GM13977 (cell line): ENCODE measurements at places on chromosomes 1 and 21.

GRCh38 chr1:208652296-208653160, 408.3 kb upstream of the PLXNA2 start:
- peak; percentile 52 for DNase-seq

GRCh38 chr1:204076891-204077290, 4.0 kb downstream of the SOX13 start:
- DNase-seq = no peak

GRCh38 chr1:177471244-177471643, 300.5 kb downstream of the BRINP2 start:
- DNase-seq = no peak

DNA sequence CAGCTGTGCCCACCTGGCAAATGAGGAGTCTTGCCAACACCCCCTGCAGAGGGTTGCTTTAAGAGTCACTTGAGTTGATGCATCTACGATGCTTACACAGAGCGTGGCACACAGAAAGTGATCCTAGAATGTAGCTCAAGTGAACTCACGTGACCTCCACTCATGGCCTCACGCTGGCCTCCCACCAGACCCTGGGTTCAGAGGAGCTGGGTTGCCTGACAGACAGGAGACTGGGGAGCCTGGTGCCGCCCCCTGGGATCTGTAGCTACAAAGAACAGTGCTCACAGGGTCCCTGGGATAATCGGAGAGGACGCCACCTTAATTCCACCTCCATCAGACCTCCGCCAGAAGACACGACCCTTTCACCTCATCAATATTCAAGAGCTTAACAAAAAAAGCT, 81.4 kb upstream of the CASZ1 start:
- DNase-seq = no peak

DNA sequence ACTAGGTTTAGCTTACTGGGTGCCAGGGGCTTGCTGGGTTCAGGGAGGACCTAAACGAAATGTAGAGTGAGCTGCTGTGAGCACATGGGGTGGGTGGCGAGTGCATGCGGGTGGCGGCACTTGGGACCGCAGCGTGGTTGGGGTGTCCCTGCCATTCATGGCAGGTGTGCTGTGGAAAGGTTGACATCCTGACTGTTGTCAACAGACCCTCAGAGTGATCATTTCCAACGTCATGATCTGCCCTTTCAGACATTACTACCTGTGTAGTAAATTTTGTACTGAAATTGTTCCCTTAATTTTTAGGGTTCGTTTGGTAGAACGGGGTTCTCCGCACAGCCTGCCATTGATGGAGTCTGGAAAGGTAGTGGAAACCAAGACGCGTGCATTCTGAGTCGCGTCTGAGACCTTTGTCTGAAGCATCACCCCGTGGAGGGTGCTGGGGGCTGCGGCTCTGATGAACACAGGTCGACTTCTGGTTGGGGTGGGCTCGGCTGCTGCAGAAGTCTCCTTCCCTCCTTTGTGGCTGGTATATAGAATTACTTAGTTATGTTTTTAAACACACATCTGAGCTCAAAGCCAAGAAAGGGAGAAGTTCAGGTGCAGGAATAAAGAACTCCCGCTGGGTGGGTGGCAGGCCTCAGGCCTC, 43.3 kb downstream of the S100B start:
- no peak for DNase-seq

GRCh38 chr1:202165267-202165941, 5.0 kb upstream of the PTPN7 start:
- no peak for DNase-seq

GRCh38 chr1:6014130-6014999, 22.1 kb upstream of the NPHP4 start:
- no peak for DNase-seq

- DNase-seq = no peak
These were observed 520.2 kb downstream of the PTPRU start for GRCh38 chr1:29756498-29756897.

DNA sequence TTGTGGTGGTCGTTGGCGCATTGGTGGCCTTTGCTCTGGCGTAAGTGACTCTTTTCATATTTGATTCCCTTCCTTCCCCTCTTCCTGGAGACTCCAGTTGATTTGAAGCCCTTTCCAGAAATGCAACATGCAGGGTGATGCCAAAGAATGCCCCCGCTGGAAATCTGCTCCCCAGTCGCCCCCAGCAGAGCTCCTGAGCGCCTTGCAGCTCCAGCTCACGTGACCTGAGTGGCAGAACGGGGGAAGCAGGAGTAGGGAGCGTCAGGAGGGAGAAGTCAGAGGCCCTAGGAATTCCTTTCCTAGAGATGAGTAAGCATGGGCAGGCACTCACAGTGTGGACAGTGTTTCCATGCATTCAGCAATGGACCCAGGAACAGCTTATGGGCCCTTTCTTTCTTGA, 255.9 kb downstream of the CACNA1E start:
- DNase-seq = no peak

DNA sequence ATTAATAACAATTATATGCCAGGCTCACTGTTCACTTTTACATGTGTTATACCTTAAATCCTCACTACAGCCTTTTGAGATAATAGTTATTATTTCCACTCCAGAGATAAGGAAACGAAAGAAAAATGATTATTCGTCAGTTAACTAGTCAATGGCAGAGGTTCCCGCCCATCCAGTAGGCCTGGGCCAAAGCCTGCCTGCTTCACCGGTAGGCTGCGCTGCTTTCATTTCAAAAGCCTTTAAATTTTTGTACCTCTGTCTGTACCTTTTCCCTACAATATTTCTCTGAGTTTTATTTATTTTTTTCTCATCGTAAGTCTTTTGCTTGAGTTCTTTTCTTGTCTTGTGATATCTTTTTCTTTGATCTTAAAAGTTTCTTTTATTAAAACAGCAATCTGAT, 3.6 kb downstream of the GPR52 start:
- no peak for DNase-seq

GRCh38 chr1:60895252-60895651, 187.1 kb upstream of the NFIA start:
- DNase-seq = no peak

GRCh38 chr1:22107126-22107525, 35.8 kb downstream of the WNT4 start:
- no peak for DNase-seq

DNA sequence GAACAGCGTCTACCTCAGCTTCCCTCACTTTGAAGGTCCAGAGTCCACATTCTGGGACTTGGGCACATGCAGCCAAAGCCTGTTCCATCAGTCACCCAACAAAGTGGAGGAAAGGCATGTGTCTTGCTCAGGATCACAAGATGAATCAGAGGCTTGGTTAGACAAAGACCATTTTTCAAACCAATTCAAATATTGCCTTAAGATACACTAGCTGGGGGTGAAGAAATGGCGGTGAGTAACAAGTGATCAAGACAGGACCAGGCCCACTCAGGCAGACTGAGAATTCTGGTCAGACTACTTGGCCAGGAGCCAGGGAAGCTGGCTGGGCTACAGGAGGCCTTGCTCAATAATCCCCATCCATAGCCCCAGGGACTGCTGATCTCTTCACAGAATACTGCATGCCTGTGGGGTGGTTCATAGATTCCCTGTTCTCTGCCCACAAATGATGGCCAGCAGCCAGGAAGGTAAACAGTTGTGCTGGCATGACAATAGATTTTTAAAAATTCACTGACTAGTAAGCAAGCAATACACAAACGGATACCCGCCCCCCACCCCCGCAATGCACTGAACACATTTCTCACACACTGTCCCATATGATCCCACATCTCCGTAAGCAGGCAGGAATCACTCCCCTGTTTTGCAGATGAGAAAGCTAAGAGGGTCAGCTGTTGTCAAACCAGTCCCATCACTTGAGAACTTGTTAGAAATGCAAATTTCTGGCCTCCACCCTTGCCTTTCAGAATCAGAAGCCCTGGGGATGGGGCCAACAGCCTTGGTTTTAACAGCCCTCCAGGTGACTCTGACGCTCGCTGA, 27.2 kb downstream of the ERI3 start:
- DNase-seq = no peak

- DNase-seq = no peak
These were observed 2.1 kb downstream of the ETV3 start for GRCh38 chr1:157136133-157136532.

DNA sequence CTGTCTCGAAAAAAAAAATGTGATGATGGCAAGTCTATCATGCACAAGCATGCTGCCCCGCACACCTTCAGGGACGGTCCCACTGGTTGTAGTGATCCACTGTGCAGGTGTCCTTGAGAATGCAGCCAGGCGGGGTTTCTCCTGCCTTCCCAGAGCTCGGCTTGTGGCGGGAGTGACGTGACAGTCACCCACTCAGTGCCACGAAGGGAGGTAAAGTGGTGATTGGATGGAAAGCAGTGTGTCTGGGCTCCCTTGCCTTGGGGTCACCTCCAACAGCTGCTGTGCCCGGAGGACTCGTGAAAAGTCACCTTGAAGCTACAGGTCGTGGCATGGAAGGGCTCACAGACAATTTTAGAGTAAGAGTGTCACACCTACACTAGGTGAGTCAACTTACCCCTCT, 33.5 kb upstream of the TRIM17 start:
- DNase-seq = no peak

- DNase-seq = no peak
These were observed 35.4 kb downstream of the FAAP20 start for GRCh38 chr1:2159124-2159523.

DNA sequence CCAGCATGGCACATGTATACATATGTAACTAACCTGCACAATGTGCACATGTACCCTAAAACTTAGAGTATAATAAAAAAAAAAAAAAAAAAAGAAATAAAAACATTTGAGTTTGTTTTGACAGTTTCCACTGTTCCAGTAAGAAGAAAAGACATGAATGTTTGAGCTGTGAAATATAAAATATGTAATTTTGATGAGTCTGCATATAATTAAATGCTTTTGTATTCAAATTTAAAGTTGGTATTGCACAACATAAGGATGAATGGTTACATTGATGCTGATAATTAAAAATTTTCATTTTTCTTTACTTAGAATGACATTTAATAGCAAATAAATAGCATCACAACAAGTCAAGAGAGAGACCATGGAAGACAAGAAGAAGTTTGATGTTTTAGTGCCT, 212.0 kb upstream of the RRP15 start:
- no peak for DNase-seq

DNA sequence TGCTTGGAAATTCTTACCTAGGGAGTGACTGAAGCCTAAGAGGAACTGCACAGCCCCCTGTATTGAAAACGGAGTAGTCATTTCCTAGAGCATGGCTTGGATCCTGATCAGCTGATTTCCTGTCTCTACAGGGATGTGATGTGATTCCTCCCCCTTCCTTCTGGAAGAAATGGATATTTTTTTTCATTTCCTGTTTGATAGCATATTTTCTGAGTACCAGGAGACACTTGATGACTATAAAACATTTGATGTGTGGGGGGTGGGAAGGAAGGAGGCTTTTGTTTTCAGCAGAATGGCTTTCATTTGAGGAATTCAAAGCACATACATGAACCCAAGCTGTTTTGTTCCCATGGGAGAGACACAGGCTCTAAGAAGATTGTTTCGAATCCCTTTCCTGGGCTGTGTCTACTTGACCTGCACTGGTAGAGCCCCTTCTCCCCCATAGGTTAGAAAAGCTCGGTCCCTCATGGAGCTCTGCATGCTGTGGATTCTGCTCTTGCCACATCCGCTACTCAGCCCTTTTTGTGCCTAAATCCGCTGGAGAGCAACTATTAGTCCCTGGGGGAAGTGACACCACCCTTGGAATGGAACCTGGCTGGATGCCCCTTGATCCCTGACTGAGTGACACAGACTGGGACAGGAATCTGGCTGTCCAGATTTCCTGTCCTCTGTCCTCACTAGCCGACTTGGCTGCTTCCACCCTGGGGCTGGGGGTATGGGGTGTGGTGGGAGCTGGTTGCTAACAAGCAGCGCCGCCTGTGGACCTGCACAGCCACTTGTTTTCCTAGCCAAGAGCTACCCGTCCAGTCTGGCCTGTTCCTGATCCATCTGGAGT, 71.8 kb upstream of the MACF1 start:
- DNase-seq = no peak

GRCh38 chr21:40379881-40380810, 466.8 kb downstream of the DSCAM start:
- DNase-seq = no peak

DNA sequence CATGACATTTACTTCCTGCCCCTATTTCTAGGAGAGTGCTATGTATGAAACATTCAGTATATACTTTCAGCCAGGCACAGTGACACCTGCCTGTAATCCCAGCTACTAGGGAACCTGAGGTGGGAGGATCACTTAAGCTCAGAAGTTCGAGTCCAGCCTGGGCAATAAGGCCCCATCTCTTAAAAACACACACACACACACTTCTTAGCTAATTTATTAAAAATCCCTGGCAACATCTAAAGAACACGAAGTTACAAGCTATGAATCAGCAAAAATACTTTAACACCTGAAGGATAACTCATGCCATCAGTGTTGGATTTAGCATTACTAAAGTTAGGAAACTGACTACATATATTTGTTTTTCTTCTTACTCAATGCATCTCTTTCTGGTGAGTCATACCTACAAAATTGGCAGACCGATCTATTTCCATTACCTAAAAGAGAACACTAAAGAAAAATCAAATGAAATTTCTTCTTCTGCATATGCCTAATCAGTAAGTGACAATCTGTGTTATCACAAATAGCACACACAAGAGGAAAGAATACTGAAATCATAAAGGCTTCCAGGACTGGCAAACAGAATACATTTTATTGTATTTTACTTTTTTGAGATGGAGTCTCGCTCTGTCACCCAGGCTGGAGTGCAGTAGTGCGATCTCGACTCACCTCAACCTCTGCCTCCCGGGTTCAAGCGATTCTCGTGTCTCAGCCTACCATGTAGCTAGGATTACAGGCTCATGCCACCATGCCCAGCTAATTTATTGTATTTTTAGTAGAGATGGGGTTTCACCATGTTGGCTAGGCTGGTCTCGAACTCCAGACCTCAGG, 41.4 kb downstream of the RNF115 start:
- no peak for DNase-seq

DNA sequence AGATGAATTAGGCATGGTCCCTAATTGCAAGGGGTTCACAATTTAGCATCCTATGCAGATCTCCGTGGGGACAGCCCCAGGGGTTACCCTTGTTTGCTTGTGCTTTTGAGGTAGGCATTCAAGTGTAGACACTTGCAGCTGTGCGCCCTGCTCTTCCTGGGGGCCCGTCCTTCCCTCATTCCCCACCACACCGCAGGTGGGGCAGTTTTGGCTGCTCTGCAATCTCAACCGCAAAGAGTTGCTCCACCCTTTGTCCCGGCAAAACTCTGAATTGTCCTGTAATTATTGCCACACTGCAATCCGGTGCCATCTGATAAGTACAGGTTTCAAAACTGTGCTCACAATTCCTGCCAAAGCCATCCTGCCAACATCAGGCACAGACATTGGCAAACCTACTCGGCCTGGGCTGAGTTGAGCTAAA, 65.4 kb upstream of the LYST start:
- DNase-seq = peak; percentile 31
